Foreskin keratinocyte (primary cell): ENCODE measurements at places on chromosomes 7 and 10. TPM values are rescaled to one million over a fixed set of nuclear protein-coding genes. Genes with fewer than 3 reads are reported as not detected.
A peak's percentile ranks its signal among the peaks of the same experiment; 100 is the strongest.

DNA sequence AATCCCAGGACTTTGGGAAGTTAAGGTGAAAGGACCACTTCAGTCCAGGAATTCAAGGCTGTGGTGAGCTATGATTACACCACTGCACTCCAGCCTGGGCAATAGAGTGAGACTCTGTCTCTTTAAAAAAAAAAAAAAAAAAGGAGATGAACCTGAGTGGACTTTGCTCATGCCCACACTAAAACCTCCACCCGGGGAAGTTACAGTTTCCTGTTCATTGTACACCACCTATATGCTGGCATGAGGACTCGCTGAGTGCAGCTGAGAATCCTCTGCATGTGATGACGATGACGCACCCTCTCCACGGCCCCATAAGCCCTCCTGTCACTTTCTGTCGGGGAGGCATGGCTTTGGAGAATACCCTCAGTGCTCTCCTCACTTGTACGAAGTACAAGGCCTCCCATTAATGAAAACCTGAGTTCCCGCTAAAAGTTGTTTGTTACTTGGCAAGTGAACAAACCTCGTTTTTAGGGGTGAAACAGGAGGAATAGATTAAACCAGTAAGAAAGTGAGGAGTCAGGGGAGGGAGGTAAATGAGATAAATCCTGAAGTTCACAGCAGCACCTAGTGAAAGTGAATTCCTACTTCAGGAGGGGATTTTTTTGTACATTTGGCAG lies 15.9 kb downstream of the TMEM176B start:
- no peak for DNase-seq

DNA sequence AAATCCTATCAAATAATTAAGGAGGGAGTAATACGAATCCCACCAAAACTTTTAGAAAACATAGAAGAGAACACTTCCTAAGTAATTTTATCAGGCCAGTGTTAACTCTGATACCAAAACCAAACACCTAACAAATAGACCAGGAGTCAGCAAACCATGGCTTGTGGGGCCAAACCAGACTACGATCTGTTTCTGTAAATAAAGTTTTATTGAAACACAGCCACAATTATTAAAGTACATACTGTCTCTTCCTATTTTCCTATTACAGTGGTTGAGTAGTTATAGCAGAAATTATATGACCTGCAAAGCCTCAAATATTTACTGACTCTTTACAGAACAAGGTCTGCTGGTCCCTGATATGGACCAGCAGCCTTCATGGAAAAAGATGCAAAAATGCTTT lies 73.1 kb upstream of the ELN start:
- no peak for DNase-seq

GRCh38 chr10:127498087-127498486 lies 51.0 kb upstream of the NPS start:
- no peak for DNase-seq

- DNase-seq: peak; percentile 95
Measured at GRCh38 chr7:104962781-104963180, 51.2 kb upstream of the KMT2E start.

GRCh38 chr10:102399217-102400021 lies 3.9 kb downstream of the NFKB2 start:
- DNase-seq: no peak

DNA sequence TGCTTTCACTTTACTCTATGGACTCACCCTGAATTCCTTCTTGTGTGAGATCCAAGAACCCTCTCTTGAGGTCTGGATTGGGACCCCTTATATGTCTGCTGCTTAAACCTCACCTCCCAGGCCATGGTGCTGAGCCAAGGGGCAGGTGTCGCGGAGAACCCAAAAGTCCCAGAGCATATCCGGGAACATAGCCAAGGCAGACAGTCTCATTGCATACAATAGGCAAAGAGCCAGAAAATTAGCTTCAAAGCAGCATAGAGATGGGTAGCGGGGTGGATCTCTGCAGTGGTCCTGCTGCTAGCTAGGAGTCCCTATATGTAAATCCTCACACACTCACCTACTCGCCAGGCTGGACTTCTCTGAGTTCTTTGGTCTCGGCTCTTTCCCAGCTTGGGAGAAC lies 5.5 kb downstream of the CCL24 start:
- DNase-seq: no peak

DNA sequence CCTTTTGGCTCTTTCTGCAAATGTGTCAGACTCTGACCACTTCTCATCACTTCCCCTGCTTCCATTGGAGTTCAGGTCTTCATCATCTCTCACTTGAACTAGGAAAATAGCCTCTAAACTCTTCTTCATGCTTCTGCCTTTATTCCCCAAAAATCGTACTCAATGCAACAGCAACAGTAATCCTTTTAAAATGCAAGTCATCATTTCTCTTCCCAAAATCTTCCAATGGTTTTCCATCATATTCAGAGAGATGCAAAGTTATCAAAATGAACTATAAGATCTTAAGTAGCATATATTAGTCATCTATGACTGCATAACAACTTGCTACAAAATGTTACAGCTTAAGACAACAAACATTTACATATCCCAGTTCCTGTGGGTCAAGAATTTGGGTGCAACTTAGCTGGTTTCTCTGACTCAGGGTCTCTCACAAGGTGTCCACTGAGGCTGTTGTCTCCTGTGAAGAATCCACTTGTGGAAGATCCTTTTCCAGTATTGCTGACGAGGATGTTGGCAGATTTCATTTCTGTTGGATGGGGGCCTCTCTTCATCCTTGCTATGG lies 31.0 kb upstream of the ETV1 start:
- DNase-seq: peak; percentile 6

DNA sequence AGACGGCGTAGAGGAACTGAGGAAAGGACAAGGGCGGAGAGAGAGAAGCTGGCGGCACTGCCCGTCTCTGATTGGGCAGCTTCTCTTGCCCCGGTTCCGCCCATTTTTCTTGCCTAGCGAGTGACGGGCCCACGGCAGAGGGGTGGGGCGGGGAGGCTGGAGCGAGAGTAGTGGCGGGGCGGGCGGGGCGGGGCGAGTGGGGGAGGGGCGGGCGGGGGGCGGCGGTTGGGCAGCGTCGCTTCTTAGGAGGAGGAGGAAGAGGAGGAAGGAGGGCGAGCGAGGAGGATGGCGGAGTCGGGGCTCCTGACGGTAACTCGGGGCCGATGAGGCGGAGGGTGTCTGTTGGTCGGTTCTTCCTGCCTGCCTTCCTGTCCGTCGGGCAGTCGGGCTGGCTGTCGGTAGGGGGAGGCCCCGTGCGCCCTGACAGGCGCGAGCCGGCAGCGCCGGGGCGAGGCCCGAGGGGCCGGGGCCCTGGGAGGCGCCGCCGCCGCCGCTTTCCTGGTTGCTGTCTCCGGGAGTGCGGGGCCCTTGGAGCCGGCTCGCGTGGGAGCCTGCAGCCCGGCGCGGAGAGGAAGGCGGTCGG lies at the start of gene SHOC2:
Gene SHOC2, plus strand, starts transcription at position 256 of the 583 bp plus-strand sequence. CDS start 44,755 bp downstream, outside the sequence.
- no peak for DNase-seq

The MOGAT3 gene
- polyA plus RNA-seq: not detected in 2 replicates

The LANCL2 gene
- polyA plus RNA-seq: 7.0 and 7.8 TPM in 2 replicates

GRCh38 chr10:13346283-13347042 lies 1.6 kb downstream of the SEPHS1 start:
- DNase-seq: peak; percentile 49

The CCDC7 gene
- polyA plus RNA-seq: 0.38 and 0.45 TPM in 2 replicates

- DNase-seq: no peak
Measured at GRCh38 chr10:27861781-27862180, 116.2 kb upstream of the MKX start.

DNA sequence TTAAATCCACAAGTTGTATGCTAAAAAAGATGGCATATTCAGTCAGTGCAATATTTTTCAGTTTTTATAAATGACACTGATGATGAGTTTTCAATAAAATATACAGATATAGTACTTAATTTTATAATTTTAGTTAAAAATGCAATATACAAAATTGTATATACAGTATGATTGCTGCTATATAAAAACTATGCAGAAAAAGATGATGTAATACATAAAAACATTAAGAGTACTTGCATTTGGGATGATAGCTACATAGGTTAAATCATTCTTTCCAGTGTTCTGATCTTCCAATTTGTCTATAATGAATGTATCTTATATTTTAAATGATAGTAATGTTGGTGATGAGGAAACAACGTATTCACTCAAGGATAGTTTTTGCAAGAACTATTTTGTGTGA lies 92.0 kb upstream of the RPA3 start:
- DNase-seq: no peak

DNA sequence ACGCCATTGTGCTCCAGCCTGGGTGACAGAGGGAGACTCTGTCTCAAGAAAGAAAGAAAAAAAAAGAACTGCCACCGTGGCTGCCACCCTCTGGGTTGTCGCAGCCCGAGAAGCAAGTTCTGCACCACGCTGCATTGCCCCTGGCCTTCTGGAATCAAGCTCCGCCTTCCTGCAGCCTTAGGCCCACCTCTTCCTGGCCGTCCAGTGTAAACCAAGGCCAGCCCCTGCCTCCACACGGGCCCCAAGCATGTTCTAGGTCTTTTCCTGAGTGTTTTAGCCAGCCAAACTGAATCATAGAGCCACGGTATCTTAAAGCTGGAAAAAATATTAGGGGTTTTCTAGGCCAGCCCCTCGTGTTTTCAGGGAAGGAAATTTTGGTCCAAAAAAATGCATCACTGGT lies 188.9 kb downstream of the CCDC3 start:
- DNase-seq: no peak

- no peak for DNase-seq
Measured at GRCh38 chr7:151290355-151290760, 41.9 kb upstream of the SMARCD3 start.

GRCh38 chr10:109454691-109455090 lies 468.6 kb downstream of the XPNPEP1 start:
- DNase-seq: peak; percentile 9

GRCh38 chr7:134948736-134949135 lies 37.6 kb upstream of the AGBL3 start:
- no peak for DNase-seq

DNA sequence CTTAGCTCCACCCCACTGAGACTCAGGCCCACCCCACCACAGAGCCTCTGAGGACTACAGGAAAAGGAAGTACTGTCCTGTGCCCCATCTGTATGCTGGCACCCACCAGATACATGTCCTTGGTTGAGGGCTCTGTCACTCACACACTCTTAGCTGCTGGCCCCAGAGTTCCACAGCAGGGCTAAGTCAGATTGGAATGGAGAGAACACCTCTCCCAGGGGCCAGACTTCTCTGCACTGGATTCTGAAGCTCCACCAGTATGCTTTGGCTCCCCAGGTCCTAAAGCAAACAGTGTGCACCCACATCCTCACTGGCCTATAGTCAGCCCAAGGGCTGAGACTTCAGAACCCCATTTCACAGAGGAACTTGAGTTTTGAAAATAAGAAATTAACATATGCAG lies 103.2 kb upstream of the PPP2R2D start:
- DNase-seq: no peak

The RARRES2 gene
- polyA plus RNA-seq: not detected in 2 replicates

The UNCX gene
- polyA plus RNA-seq: not detected in 2 replicates

The CALHM3 gene
- not detected in 2 replicates for polyA plus RNA-seq

DNA sequence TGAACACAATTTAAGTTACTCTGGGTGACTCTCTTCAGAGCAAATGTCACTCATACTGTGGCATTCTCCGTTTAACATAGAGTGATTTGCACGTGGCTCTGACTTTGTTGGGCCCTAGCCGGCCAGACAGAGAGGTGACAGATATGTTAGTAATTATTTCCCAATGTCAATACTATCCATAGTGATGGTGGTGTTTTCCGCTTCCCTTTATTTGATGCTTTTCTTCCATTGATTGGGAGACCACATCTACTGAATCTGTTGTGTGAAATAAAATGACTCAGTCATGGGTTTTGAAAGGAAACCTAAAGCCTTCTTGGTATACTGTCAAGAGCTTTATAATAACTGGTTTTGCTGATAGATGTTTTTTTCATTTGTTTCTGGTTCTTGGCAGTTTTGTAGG lies 7.4 kb downstream of the AVL9 start:
- no peak for DNase-seq

DNA sequence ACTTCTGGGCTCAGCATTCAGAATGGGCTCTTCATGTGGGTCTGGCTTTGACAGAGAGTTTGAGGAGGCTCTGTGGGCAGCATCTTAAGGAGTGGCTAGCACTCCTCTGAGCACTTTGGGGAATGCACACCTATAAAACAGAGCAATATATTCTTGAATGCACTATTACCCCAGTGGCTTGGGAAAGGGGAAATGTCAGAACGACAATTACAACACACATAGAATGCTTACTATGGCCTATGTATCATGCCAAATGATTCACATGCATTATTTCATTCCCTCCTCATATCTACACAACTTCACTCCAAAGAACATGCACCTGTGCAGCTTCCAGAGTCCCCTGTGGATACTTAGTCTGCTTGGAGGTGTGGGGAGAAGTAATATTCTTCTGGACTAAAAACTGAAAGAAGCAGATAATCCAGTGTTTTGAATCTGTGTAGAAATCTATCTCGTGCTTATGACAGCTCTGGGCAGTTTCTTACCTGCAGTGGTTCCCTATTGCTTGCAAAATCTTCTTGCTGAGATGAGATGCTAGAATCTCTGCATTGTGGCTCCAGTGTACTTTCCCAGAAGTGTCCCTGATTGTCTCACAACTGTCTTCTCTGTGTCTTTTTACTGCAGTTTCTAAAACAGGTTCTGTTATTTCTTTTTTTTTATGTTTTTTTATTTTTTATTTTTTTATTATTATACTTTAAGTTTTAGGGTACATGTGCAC lies 5.5 kb upstream of the MGAM start:
- DNase-seq: no peak

DNA sequence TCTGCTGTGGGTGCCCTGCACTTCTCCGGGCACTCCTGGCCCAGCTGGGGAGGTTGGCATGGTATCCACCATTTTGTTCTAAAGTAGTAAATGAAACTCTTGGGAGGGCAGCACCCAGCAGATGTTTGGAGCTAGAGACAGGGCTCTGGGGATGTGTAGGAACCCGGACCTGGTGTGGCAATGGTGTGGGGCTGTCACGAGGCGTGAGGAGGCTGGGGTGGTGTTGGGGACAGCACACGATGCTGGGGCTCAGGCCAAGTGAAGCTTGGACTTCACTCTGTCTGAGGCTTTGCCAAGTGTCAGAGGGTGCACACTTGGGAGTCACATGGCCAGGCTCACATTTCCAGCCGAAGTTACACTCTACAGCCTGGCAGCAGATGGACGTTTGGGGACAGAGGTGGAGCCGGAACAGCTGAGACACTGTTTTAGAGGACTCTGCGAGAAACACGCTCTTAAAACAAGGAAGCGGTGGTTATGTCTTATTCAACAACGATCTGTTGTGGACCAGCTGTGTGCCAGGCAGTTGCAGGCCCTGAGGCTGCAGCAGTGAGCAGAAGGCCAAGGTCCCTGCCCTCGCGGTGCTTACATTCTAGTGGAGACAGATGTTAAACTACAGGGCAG lies 118.2 kb downstream of the CUX1 start:
- no peak for DNase-seq

The PTF1A gene
- polyA plus RNA-seq: not detected in 2 replicates

DNA sequence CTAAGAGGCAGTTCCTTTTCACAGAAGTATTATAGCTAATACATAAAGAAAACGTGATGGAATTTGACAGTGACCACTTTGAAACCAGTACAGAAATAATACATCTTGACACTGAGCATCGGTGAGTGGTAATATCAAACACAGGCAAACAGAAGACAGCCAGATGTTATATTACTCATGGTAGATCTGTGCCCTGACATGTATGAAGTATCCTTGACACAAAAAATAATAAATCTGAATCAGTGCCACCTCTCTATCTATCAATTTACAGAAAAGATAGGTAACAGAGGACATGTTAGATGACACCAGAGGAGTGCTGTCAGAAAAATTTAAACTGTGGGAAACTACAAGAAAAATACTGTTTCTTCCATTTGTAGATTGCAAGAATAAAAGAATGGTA lies 217.4 kb upstream of the POT1 start:
- peak; percentile 61 for DNase-seq

The TMEM176A gene
- not detected in 2 replicates for polyA plus RNA-seq
